Suppressor macrophage treated with lipopolysaccharide for 4 hours (primary cell): ENCODE measurements at places on chromosomes 4 and X.
A peak's percentile ranks its signal among the peaks of the same experiment; 100 is the strongest.

DNA sequence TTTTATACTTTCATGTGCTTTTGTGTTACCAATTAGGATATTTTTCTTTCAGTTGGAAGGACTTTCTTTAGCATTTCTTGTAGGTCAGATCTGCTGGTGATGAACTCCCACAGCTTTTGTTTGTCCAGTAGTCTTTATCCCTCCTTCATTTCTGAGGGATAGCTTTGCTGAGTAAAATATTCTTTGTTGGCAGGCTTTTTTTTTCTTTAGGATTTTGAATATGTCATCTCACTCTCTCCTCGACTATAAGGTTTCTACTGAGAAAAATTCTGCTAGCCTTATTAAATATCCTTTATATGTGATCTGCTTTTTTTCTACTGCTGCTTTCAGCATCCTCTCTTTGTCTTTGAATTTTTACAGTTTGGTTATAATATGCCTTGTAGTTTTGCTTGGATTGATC, 49.6 kb upstream of the POF1B start:
- no peak for DNase-seq

GRCh38 chr4:48133669-48134068, 381 bp downstream of the TXK start:
- peak; percentile 5 for DNase-seq

DNA sequence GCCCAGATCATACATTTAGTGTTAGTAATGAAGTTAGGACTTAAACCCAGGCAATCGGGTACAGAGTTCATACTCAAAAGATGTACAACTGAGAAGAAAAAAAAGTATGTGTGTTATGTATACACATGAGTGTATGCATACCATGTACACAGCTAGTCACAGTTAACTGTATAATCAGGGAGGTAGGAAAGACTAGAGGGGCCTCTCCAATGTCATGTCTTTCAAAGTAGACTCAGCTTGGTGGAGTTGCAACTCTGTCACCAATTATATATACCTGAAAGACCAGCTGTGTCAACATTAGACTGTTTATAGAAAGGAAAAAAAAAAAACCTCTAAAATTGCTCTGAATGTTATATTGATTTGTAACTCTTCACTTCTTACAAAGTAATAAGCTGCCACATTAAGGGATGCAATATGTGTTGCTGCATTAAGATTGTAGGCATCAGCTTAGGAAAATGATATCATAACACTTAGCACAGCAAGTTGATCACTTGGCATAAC, 167.5 kb downstream of the DCTD start:
- no peak for DNase-seq

- DNase-seq: no peak
Measured at GRCh38 chrX:31808357-31808756, 736.5 kb upstream of the FTHL17 start.

- no peak for DNase-seq
Measured at GRCh38 chrX:53279296-53280237, 1.8 kb downstream of the IQSEC2 start.

GRCh38 chr4:146330392-146330791, 116.1 kb downstream of the REELD1 start:
- peak; percentile 35 for DNase-seq

DNA sequence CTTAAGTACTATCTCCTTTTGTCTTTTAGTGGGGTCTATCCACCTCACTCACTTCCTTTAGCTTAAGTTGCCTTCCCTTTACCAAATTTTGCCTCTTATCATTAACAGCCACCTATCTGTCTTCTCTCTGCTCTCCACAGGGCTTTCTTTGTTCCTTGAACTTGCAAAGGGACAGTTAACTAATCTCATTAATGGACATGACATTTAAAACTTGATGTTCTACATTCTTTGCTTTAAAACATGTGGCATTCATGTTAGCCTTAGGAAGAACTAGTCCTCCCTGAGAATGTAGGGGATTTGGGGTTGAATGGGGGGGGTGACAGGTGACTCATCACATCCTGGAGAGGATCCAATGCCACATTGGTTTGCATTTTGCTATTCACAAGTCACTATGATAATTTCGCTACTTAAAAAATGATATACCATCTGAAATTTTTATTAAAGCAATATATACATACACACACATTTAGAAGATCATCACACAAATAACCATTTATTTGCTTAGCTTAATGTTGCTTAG, 41.0 kb upstream of the DMD start:
- DNase-seq: no peak

DNA sequence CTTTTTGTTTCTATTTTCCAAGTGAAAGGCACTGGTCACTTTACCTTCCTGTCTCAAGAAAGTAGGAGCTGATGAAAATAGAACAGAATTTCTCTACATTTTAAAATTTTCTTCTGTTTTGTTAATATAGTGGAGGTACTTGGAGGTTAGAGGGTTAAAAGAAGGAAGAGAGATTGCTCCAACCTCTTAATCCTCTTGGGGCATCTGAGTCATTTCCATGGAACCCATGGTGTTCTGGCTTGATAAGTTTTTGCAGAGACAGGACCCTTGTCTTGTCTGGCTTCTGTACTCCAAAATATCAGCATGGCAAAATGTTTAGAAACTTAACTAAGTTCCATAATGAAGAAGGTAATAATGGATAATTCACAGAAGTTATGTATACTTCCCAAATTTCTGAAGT, 727.2 kb downstream of the C4orf33 start:
- no peak for DNase-seq

DNA sequence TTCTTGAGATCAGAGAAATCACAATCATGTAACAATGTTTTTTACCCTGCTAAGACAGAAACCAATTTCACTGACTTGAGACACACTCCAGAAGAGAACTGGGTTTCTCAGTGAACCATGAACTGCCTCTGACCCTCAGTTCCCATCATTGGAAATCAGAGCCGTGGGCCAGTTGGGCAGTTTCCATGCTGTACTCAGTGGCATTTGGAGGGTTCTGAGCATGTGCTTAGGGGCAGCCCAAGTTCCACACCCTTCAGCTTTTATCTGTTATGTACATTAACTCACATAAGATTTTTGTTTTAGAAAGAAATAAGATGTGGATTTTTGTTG, 77.9 kb downstream of the BTC start:
- DNase-seq: no peak

DNA sequence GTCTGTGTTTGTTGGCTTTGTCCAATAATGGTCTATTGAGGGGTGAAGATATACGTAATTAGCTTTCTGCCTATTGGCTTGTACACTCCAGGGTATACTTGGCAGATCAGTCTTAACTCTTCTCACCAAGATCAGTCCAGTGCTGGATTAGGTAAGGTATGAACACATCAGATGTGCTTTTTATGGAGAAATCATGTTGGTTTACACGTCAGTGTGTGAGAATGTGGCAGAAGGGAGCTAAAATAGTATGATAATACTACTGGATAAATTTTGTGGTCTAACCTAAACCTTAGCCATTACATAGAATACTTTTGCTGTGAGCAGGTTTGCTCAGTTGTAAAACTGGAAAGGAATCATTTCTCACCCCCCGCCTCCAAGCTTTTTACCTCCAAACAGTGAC, 4.2 kb downstream of the PDHA1 start:
- DNase-seq: no peak

GRCh38 chr4:134627366-134627765, 425.8 kb upstream of the PABPC4L start:
- DNase-seq: no peak
